Mesothelial cell of epicardium (in vitro differentiated cells): ENCODE measurements at places on chromosomes 12 and 14.
A peak's percentile ranks its signal among the peaks of the same experiment; 100 is the strongest.

GRCh38 chr12:76083246-76083903 is 1.1 kb downstream of the NAP1L1 start:
- DNase-seq: no peak

- DNase-seq: no peak
These were observed 38.7 kb downstream of the MAP1LC3B2 start for GRCh38 chr12:116597886-116598285.

- no peak for DNase-seq
These were observed 53.9 kb downstream of the HNRNPC start for GRCh38 chr14:21215130-21215878.

DNA sequence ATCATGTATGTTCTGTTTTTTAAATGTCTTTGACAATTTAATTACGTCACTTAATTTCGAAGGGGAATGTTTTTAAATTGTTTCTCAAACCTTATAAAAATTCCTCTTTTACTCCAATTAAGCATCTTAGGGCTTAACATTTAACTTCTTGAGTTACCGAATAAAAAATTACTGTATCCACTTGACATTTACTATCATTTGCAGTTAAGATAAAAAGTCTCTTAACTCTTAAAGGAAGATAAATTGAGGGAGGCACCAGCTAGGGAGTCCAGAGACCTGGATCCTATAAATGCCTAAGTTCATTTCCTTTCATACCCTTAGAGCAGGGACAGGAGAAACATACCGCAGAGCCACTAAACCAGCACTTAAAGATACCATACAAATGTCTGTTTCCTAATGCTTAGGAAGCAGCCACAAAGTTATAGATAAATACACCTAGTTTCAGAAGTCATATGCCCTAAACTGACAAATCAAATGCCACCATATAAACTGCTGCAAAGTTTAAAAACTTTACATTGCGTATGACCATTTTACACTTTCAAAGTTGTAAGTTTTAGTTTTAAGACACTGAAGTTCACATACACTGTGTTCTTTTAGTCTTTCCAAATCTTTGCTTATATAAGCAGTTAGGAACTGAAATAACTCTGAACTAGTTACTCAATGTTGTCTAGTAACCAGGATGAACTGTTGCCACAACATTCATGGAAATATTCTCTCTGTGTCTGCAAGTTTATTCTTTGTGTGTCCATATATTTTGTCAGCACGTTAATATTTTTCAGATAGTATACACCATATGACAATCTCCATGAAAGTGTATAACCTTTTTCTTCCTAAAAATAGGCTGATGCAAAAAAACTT is 71.2 kb downstream of the GALNT4 start:
- DNase-seq: no peak

GRCh38 chr12:40632933-40633332 is 59.3 kb upstream of the CNTN1 start:
- DNase-seq: no peak

DNA sequence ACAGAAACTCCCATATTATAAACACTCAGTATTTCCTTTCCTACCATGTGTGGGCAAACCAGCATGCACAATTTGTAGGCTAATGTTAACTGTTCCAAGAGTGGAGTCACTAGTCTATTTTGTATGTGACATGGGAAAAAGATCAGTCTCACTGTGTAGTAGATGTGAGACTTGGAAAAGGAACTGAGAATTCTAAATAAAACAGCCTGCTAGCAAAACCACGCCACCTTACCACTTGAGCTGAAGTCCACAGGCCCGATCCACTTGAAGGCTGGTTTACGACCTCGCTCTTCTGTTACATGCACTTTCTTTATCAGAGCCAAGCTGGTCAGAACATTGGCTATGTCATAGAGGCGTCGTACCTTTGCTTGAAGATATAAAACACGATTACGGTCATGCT is 22.5 kb downstream of the E2F7 start:
- DNase-seq: no peak

- no peak for DNase-seq
These were observed 127.9 kb downstream of the EFCAB11 start for GRCh38 chr14:89826596-89826995.

GRCh38 chr14:90058876-90059458 is 2.8 kb upstream of the KCNK13 start:
- DNase-seq: no peak

GRCh38 chr14:103960457-103961055 is 18.2 kb upstream of the RD3L start:
- DNase-seq: no peak

DNA sequence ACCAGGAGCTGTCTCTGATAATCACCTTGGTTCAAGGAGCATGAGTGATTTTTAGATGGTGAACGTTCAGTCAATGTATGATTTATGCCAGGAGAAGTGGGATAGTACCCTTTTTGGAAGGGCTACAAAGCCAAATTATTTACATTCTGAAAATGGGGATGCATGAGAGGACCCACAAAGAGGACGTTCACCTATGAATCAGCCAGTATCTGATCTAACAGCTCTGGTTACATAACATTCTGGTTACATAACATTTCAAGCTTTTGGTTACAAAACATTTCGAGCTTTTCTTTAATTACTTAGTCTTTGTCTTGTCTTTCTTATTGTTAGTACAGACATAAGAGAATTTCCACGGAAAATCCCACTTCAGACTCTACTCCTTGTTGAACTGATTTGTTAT is 68.8 kb downstream of the SLCO1A2 start:
- DNase-seq: no peak

- no peak for DNase-seq
These were observed 23.2 kb upstream of the LYZ start for GRCh38 chr12:69324797-69325466.

DNA sequence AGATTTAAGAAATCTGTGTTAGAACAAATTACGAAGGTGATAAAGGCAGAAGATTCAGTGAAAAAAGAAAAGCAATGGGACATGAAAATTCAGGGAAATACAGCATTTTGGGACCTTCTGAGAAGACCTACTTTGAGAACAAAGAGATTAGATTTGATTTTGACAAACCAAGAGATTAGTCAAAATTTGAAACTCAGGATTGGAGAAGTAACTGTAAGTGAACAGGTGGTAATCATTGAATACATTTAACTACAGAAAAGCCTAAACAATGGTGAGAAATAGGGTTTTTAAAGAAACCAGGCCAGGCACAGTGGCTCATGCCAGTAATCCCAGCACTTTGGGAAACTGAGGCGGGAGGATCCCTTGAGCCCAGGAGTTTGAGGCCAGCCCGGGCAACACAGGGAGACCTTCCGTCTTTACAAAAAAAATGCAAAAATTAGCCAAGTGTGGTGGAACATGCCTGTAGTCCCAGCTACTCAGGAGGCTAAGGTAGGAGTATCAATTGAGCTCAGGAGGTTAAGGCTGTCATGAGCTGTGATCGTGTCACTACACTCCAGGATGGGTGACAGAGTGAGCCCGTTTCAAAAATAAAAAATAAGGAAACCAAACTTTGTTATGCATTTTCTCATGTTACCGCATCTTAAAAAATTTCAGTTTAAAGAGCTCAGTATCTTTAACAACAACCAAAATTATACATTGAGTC is 8.9 kb upstream of the SAV1 start:
- no peak for DNase-seq

DNA sequence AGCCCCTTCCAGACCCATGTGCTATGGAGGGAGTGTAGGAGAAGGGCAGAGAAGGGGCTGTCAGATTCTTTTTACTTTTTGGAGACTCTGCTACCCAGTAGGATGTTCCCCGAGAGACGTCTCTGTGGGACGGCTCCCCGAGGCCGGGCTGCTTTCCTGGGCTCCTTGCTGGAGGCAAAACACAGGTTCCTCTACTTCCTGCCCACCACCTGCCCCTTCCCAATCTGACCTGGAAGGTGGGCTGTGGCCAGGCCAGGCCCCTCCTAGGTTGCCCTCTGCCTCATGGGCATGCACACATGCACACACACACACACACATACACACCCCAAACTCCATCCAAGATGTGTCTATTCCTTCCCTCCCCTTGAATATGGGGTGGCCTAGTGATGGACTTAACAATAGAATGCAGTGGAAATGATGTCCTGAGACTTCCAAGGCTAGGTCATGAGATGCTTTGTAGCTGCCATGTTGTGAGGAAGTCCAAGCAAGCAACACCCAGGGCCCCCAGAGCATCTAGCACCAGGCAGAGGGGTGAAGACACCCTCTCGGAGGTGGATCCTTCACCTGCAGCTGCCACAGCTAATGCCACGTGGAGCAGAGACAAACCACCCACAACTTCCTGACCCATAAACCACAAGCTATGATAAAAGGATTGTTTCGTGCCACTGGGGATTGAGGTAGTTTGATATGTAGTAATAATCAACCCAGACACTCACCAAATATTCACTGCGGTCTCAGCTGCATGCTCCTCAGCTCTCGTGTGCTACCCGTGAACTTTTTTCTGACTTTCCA is 1.6 kb upstream of the ASB2 start:
- no peak for DNase-seq

DNA sequence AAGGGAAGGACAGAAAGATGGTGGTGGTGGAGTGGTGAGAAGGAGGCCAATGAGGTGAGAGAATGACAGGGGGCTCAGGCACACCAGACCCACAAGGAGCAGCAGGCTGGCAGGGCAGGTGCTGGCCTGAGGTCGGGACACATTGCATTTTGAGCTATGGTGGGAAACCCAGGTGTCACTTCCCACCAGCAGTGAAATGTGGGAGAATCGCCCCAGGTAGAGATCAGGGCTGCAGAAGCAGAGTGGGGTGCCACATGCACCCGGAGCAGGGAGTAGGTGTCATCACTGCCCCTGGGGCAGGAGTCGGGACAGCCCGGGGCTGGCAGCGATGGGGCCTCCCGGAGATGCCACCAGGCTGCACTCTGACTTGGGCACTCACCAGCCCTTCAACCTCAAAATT is 315.8 kb downstream of the BCL11B start:
- peak; percentile 29 for DNase-seq

- no peak for DNase-seq
These were observed 117.7 kb downstream of the GPR135 start for GRCh38 chr14:59347511-59347900.

DNA sequence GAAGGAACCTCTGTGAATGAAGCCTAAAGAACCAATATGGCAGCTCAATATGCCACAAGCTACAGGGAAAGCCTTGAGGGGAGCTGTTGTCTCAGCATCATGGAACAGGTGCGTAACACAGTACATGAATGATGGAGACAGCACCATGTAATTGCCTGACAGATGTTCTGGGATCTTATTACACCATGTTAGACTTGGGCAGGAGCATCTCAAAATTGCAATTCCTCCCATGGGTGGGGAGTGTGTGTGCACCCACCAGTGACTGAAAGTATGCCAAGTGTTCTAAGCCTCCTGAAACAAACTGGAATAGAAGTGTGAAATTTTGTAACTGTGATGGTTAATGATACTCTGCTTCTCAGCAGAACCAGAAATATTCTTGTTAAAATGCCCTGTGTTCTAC is 151.0 kb upstream of the SRRM4 start:
- DNase-seq: no peak

DNA sequence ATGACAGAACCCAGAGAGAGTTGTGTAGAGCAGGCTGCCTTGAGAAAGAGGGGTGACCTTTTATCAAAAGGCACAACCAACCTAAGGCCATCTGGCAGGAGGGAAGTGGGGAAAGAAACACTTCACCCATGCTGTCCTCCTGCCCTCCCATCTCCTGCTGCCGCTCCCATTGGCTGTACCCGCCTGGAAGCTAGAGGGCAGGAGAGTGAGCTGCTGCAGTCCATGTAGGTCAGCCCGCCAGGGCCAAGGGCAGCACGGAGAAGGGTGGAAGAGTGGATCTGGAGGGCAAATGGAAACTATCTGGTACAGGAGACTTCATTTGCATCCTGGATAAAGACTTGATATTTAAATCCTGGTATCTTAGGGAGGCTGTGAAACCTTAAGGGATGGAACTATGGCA is 11.5 kb upstream of the CABP1 start:
- no peak for DNase-seq

DNA sequence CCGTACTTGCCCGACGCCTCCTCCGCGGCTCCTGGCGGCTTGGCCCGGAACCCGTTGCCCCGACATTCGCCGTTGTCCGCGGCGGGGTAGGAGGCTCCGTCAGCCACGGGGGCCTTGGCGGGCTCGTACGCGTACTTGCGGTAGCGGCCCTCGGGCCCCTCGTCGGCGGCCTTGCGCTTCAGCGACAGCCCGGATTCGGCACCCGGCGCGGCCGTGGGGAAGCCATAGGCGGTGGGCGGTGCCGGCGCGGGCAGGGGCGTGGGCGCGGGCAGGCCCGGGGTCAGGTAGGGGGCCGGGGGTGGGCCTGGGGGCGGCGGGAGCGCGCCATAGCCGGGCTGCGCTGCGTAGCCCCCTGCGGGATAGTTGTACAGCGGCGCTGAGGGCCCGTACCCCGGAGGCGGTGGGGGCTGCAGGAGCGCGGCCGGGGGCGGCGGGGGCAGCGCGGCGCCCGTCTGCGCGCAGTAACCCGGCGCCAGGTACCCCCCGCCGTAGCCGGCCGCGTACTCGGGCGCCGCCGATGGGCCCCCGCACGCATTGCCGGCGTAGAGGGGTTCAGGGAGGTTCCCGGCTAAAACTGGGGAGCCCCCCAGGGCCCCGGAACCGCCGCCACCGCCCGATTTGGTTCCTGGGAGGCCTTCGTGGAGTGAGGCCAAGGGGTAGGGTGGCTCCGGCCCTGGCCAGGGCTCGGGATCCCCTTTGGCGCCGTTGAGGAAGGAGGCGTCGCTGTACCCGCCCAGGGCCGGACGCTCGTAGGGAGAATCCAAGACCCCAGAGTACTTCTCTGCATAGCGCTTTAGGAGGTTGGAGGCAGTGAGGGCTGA is 26.9 kb downstream of the FIGNL2 start:
- no peak for DNase-seq

DNA sequence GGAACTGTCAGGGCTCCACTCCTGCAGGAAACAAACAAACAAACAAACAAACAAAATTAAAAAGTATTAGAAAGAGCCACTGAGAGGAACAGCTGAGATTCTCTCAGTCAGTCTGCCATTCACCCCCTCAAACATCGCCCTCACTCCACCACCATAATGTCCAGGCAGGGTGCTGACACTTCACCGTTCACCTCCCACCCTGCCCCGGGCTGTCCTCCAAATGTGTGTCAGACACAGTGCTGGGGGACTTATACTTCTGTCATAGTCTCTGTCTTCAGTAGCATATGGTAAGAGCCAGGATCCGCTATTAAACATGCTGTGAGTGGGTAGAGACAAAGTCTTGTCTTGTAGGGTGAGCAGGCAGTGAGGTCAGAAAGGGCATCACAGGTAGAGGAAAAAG is 28.3 kb downstream of the KRT18 start:
- DNase-seq: no peak

DNA sequence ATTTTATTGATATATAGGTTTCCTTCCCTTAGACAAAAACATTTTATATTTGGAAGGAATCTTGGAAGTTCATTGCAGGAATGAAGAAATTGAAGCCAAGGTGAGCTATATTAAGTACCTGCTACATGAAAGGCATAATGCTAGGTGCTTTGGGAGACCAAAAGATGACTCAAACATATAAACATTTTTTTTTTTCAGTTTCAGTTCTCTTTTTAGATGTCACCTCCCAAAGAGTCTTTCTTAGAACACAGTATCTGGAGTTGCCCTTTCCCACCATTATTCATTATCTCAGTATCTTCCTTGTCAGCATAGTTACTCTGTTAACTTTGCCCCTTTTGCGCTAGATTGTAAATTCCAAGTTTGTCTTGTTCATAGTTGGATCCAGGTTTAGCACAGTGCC is 1.1 kb downstream of the LIN52 start:
- no peak for DNase-seq
